C1 segment of cervical spinal cord (tissue), 14 donors: ENCODE measurements at places on chromosomes 3 and 15.

GRCh38 chr3:49626101-49626581 is 48.0 kb upstream of the APEH start:
- no peak for DNase-seq

DNA sequence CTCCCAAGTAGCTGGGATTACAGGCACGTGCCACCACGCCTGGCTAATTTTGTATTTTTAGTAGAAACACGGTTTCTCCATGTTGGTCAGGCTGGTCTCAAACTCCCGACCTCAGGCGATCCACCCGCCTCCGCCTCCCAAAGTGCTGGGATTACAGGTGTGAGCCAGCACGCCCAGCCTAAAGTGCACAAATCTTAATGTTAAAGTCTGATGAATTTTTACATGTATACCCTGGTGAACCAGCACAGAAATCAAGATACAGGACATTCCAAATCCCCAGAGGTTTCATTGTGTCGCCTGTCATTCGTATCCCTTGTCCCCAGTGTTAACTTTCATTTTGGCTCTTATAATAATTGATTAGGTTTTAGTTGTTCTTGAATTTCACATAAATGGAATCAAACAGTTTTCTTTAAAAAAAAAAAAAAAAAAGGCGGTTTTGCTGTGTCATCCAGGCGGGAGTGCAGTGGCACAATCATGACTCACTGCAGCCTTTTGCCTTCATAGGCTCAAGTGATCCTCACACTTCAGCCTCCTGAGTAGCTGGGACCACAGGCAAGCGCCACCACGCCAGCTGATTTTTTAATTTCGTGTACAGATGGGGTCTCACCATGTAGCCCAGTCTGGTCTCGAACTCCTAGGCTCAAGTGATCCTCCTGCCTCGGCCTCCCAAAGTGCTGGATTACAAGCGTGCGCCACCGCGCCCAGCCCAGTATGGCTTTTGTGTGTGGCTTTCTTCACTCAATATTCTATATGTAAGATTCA is 1.5 kb upstream of the TM4SF19 start:
- no peak for DNase-seq

DNA sequence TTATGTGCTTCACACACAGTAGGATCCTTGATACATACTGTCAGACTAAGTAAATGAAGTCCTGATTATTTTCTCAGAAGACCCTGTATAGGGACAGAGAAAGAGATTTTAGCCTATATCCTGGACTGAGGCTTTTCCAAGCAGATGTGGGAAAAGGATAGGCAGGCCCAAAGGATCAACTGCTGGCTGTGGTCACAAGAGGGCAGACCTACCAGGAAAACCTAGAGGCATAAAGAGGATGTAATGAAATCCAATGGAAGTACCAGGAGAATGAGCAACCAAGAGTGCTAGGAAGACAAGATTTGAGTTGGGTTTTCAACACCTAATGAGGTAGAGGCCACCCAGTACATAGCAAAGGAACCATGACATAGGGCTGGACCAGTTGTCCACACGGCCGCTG is 23.1 kb downstream of the DCLK3 start:
- DNase-seq = no peak

DNA sequence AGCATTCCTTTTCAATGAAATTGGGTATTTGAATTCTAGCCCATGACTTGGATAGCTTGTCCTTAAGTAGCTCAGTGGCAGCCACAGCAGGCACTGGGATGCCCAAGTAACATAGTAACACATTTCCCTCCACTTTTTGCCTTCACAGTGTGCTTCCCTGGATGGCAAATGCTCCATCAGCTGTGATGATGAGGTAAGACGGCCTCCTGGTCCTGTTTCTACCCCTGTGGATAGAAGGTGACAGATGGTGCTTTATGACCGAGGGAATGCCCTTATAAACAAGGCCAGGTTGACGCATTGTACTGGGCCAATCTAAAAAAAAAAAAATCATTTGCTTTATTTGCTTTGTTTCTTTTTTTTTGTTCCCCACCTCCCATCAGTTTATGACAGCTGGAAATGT is 41.8 kb upstream of the LRTM1 start:
- DNase-seq = no peak

GRCh38 chr3:20905210-20905805 is 719.3 kb upstream of the SGO1 start:
- DNase-seq = no peak

- no peak for DNase-seq
Observed at GRCh38 chr3:188607805-188608315, 453.9 kb downstream of the LPP start.
